ENCODE measurements at places on chromosomes 12 and 14. TPM values are rescaled to one million over a fixed set of nuclear protein-coding genes. Genes with fewer than 3 reads are reported as not detected.

- H3K4me3 ChIP-seq: no peak overlapping the region
- H3K4me1 ChIP-seq: no peaks in the 10 kb centered on the region
- H3K27ac ChIP-seq: no peak overlapping the region
- DNase-seq: no peak
These were observed 7.5 kb upstream of the CTDSP2 start for GRCh38 chr12:57853864-57854556.

Gene MSRB3
- not detected for total RNA-seq

Gene EDDM3A
- total RNA-seq: not detected

- no peaks in the 10 kb centered on the region for H3K4me1 ChIP-seq
- H3K27me3 ChIP-seq: no peaks in the 10 kb centered on the region
- DNase-seq: no peak
- H3K36me3 ChIP-seq: no peaks in the 10 kb centered on the region
These were observed 74.6 kb upstream of the EEA1 start for GRCh38 chr12:93003531-93004239.

GRCh38 chr12:88951177-88951576 lies 370.9 kb upstream of the KITLG start:
- no peak overlapping the region for H3K4me3 ChIP-seq
- no peaks in the 10 kb centered on the region for H3K36me3 ChIP-seq
- no peaks in the 10 kb centered on the region for H3K4me1 ChIP-seq
- no peaks in the 10 kb centered on the region for H3K27me3 ChIP-seq

DNA sequence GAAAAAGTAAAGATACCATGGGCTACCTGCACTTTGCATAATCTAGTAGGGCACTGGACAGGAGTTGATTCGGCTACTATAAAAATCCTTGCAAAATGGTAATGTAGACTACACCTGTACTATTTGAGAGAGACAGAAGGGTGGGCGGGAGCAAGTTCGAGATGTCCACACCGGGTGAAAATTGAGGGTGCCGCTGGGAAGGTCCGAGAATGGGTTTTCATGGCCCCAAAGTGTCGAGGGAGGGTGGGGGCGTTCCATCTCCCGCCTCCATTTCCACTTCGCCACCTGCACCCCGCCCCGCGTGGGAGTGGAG lies 648 bp downstream of the SNX6 start:
- no peaks in the 10 kb centered on the region for H3K27me3 ChIP-seq
- peak overlapping the region; percentile 97 for H3K27ac ChIP-seq
- H3K36me3 ChIP-seq: peaks cover under 1% of the 10 kb centered on the region
- peak overlapping the region; percentile 88 for H3K4me3 ChIP-seq

GRCh38 chr12:80201908-80202307 lies 102.6 kb downstream of the OTOGL start:
- no peaks in the 10 kb centered on the region for H3K4me1 ChIP-seq
- H3K36me3 ChIP-seq: no peaks in the 10 kb centered on the region
- no peak for DNase-seq
- H3K27ac ChIP-seq: no peak overlapping the region

Gene CPSF2
- total RNA-seq: 71.2 TPM

Data from CD4-positive, alpha-beta memory T cell (primary cell).